Thymus (tissue), 14 donors: ENCODE measurements at places on chromosomes 2 and 18.
A peak's percentile ranks its signal among the peaks of the same experiment; 100 is the strongest.

- no peaks in the 10 kb centered on the region for H3K27me3 ChIP-seq
- H3K36me3 ChIP-seq, result no peaks in the 10 kb centered on the region
- H3K4me3 ChIP-seq, result no peak overlapping the region
Measured at GRCh38 chr2:106857882-106858478, 28.0 kb downstream of the ST6GAL2 start.

- H3K36me3 ChIP-seq, result no peaks in the 10 kb centered on the region
- H3K4me1 ChIP-seq, result no peaks in the 10 kb centered on the region
- peaks cover 7% of the 10 kb centered on the region for H3K27me3 ChIP-seq
- no peak for DNase-seq
- H3K27ac ChIP-seq, result no peak overlapping the region
Measured at GRCh38 chr2:20217041-20217970, 7.6 kb downstream of the SDC1 start.

GRCh38 chr2:218811382-218811781 lies 20.2 kb downstream of the PRKAG3 start:
- no peak for DNase-seq
- no peak overlapping the region for H3K27ac ChIP-seq
- peaks cover 6% of the 10 kb centered on the region for H3K27me3 ChIP-seq
- H3K4me3 ChIP-seq, result no peak overlapping the region
- no peaks in the 10 kb centered on the region for H3K36me3 ChIP-seq
- H3K4me1 ChIP-seq, result no peaks in the 10 kb centered on the region

- H3K4me1 ChIP-seq, result no peaks in the 10 kb centered on the region
- peaks cover 3% of the 10 kb centered on the region for H3K36me3 ChIP-seq
- no peak overlapping the region for H3K4me3 ChIP-seq
- no peaks in the 10 kb centered on the region for H3K27me3 ChIP-seq
- DNase-seq, result no peak
- no peak overlapping the region for H3K27ac ChIP-seq
Measured at GRCh38 chr2:168220965-168221819, 26.2 kb downstream of the STK39 start.

DNA sequence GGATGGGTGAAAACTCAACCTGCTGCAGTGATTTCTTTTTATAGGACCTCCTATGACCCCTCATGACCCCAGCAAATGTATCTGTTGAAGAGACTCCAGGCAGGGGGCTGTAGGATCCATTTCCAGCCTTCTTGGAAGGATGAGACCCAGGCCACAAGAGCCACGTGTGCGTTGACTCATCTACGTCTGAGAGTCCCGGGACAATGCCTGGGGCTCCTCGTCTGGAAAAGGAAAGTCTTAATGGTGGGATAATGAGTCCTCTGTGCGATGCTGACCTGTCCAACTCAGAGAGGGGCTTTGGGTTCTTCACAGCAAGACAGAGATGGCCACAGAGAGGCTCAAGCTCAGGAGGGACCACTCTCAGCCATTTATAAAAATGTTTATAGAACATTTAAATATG lies 80.8 kb downstream of the SMIM21 start:
- no peak for DNase-seq
- H3K36me3 ChIP-seq, result no peaks in the 10 kb centered on the region
- no peak overlapping the region for H3K4me3 ChIP-seq
- H3K27ac ChIP-seq, result no peak overlapping the region
- no peaks in the 10 kb centered on the region for H3K4me1 ChIP-seq

- no peak for DNase-seq
- H3K36me3 ChIP-seq, result no peaks in the 10 kb centered on the region
- H3K4me1 ChIP-seq, result no peaks in the 10 kb centered on the region
- H3K27ac ChIP-seq, result no peak overlapping the region
- H3K27me3 ChIP-seq, result no peaks in the 10 kb centered on the region
- H3K4me3 ChIP-seq, result no peak overlapping the region
Measured at GRCh38 chr2:28038722-28039121, 148.2 kb downstream of the BABAM2 start.

DNA sequence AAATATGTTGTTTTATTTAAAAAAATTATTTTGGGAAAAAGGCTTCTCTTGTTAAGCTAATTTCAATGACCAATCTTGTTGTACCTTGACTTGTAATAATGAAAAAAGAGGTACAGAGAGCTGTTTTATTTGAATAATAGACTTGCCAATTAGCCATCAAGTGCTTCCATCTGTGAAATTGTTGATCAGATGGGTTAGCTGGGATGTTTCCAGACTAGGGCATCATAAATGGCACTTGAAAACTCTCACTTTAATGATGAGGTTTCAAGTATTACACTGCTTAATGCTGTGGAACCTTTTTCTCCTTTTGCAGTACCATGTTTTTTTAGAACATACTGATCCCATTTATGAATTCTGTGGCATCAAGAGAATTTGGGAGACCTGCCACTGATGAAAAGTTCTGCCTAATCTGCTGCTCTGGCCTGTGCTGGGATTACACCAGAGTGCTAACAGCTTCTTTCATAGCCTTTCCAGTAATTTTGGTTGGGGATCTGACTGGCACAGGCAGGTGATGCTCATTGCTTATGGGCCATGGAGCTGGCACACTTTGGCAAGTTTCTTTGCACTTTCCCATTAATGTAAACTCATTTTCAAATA lies 24.2 kb downstream of the PSMD14 start:
- no peaks in the 10 kb centered on the region for H3K27me3 ChIP-seq
- no peaks in the 10 kb centered on the region for H3K36me3 ChIP-seq
- H3K27ac ChIP-seq, result no peak overlapping the region
- no peaks in the 10 kb centered on the region for H3K4me1 ChIP-seq
- H3K4me3 ChIP-seq, result no peak overlapping the region

DNA sequence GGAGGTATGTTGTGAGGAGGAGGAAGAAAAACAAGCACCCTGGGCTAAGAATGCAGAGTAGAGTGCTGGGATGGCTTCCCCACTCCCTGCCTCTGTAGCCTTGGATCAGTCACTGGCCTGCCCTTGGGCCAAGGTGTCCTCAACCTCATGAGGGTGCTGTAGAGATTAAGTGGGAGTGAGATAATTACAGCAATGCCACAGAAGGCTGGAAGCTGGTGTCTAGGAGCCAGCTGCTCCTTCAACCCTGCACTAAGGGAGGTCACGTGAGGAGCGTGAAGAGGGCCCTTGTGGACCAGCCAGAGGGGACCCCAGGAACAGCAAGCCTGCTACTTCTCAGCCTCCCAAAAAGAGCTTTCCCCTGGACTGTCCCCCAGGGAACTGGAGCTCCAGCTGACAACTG lies 95.2 kb downstream of the TTC32 start:
- H3K27ac ChIP-seq, result no peak overlapping the region
- no peaks in the 10 kb centered on the region for H3K27me3 ChIP-seq
- no peak overlapping the region for H3K4me3 ChIP-seq
- no peaks in the 10 kb centered on the region for H3K36me3 ChIP-seq
- no peak for DNase-seq

DNA sequence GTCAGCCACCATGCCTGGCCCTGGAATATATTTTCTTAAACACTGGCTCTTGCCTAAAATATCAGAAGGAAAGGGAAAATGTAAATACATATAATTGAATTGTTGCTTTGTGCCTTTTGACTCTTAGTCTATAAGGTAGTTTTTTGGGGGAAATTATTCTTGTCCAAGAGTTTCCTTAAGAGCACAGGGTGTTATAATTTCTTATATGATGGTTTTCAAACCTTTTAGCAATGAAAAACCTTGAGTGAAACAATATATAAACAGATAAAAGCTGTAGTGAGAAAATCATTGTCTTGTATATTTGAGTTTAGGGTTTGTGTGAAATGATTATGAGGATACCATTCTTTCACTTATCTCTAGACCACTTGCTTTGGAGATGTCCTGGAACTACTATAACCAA lies 40.2 kb downstream of the DDX1 start:
- no peaks in the 10 kb centered on the region for H3K4me1 ChIP-seq
- peaks cover 31% of the 10 kb centered on the region for H3K36me3 ChIP-seq
- H3K27me3 ChIP-seq, result no peaks in the 10 kb centered on the region
- no peak for DNase-seq
- H3K4me3 ChIP-seq, result no peak overlapping the region

GRCh38 chr2:201411421-201411820 lies 39.8 kb downstream of the TRAK2 start:
- DNase-seq, result no peak
- no peaks in the 10 kb centered on the region for H3K4me1 ChIP-seq
- H3K4me3 ChIP-seq, result no peak overlapping the region
- no peaks in the 10 kb centered on the region for H3K27me3 ChIP-seq

GRCh38 chr2:102141011-102141943 lies 1.3 kb upstream of the IL1R1 start:
- peaks cover 19% of the 10 kb centered on the region for H3K27me3 ChIP-seq
- peak overlapping the region; percentile 32 for H3K27ac ChIP-seq
- no peak for DNase-seq
- no peaks in the 10 kb centered on the region for H3K36me3 ChIP-seq
- H3K4me3 ChIP-seq, result no peak overlapping the region

- no peaks in the 10 kb centered on the region for H3K27me3 ChIP-seq
- H3K4me3 ChIP-seq, result no peak overlapping the region
- H3K4me1 ChIP-seq, result peaks cover 13% of the 10 kb centered on the region
- no peak overlapping the region for H3K27ac ChIP-seq
- H3K36me3 ChIP-seq, result no peaks in the 10 kb centered on the region
Measured at GRCh38 chr2:10370895-10371294, 68.2 kb downstream of the HPCAL1 start.

- H3K27ac ChIP-seq, result no peak overlapping the region
- H3K4me3 ChIP-seq, result no peak overlapping the region
- no peak for DNase-seq
Measured at GRCh38 chr2:155692106-155692505, 640.4 kb downstream of the NR4A2 start.

- H3K4me1 ChIP-seq, result peaks cover 9% of the 10 kb centered on the region
- no peak for DNase-seq
Measured at GRCh38 chr2:171894612-171894947, 536 bp upstream of the SLC25A12 start.

- H3K27ac ChIP-seq, result no peak overlapping the region
- no peaks in the 10 kb centered on the region for H3K36me3 ChIP-seq
- H3K4me3 ChIP-seq, result no peak overlapping the region
Measured at GRCh38 chr2:72830273-72830672, 4.4 kb upstream of the EXOC6B start.

DNA sequence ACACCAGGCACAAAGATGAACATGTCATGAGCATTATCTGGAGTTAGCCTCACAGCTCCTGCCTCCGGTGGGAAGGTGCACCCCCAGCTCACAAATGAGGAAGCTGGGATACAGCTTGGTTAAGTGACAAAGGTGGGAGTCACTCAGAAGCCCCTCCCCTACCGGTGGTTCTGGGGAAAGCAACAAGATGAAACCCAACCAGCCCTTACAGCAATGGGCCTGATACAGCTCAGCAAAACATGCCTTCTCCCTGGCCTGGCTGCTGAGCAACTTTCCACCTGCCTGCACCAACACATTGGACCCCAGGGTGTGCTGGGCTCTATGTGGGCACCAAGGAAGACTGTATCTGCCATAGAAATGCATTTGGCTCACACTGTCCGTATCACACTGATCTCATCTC lies 113.2 kb downstream of the GYPC start:
- no peak for DNase-seq
- H3K4me1 ChIP-seq, result no peaks in the 10 kb centered on the region
- H3K27me3 ChIP-seq, result no peaks in the 10 kb centered on the region
- H3K4me3 ChIP-seq, result no peak overlapping the region

- H3K27ac ChIP-seq, result no peak overlapping the region
- no peaks in the 10 kb centered on the region for H3K36me3 ChIP-seq
- no peak overlapping the region for H3K4me3 ChIP-seq
- H3K4me1 ChIP-seq, result no peaks in the 10 kb centered on the region
- no peaks in the 10 kb centered on the region for H3K27me3 ChIP-seq
- DNase-seq, result no peak
Measured at GRCh38 chr2:183991968-183992367, 606.4 kb upstream of the ZNF804A start.

- no peak overlapping the region for H3K4me3 ChIP-seq
- no peak overlapping the region for H3K27ac ChIP-seq
- no peaks in the 10 kb centered on the region for H3K36me3 ChIP-seq
- DNase-seq, result no peak
- H3K27me3 ChIP-seq, result no peaks in the 10 kb centered on the region
Measured at GRCh38 chr2:136055929-136056688, 61.8 kb downstream of the CXCR4 start.

DNA sequence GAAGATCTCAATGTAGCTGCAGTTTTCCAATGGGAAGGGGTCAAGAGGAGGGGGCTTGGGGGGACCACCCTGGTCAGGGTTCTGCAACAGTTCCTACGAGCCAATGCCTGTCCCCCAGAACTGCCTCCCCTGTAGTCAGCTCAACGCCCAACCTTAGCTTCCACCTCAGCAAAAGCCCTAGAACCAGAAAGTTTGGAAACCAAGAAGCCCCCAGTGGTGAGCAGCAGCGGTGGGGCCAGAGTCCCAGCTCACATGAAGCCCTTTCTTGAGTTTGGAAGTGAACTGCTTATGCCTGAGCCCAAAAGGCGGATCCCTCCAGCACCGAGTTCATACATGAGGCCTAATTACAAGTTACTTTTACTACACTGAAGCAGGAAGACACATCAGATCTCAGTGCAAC lies 162.4 kb downstream of the HDAC4 start:
- peak overlapping the region; percentile 72 for H3K27ac ChIP-seq
- H3K27me3 ChIP-seq, result no peaks in the 10 kb centered on the region
- H3K4me1 ChIP-seq, result peaks cover 36% of the 10 kb centered on the region
- no peak for DNase-seq

GRCh38 chr2:88866756-88867155 lies 175.3 kb downstream of the RPIA start:
- H3K27ac ChIP-seq, result peak overlapping the region; percentile 54
- H3K27me3 ChIP-seq, result no peaks in the 10 kb centered on the region
- H3K4me3 ChIP-seq, result no peak overlapping the region
- H3K4me1 ChIP-seq, result peaks cover 22% of the 10 kb centered on the region

DNA sequence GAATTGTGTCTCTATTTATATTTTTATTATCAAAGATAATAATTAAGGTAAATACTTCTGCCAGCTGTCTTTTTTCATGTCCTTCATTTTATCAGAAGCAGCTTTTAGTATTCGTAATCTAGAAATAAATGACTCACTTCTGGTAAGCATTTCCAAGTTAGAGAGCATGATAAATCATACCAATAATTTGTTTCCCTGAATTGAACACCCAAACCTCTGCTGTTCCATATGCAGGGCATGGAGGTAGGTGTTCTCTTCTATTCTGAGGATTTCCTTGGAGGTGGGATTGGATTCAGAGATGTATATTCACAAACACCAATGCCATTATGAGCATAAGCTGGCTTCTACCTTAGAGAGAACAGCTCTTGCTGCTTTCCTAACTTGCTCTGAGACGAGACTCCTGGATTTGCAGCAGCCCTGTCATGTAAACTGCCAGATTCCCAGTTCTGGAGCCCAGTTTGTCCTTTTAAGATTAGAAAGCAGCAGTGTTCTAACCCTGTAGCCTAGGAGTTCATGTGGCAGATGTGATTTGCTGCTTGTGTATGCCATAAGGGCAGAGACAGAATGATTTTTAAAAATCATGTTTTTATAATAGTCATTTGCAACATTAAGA lies 47.5 kb downstream of the SKA1 start:
- no peaks in the 10 kb centered on the region for H3K36me3 ChIP-seq
- no peaks in the 10 kb centered on the region for H3K27me3 ChIP-seq
- no peaks in the 10 kb centered on the region for H3K4me1 ChIP-seq
- no peak for DNase-seq
- no peak overlapping the region for H3K4me3 ChIP-seq
